ENCODE measurements at places on chromosomes 7 and 10. TPM values are rescaled to one million over a fixed set of nuclear protein-coding genes. Genes with fewer than 3 reads are reported as not detected.
A peak's percentile ranks its signal among the peaks of the same experiment; 100 is the strongest.

DNA sequence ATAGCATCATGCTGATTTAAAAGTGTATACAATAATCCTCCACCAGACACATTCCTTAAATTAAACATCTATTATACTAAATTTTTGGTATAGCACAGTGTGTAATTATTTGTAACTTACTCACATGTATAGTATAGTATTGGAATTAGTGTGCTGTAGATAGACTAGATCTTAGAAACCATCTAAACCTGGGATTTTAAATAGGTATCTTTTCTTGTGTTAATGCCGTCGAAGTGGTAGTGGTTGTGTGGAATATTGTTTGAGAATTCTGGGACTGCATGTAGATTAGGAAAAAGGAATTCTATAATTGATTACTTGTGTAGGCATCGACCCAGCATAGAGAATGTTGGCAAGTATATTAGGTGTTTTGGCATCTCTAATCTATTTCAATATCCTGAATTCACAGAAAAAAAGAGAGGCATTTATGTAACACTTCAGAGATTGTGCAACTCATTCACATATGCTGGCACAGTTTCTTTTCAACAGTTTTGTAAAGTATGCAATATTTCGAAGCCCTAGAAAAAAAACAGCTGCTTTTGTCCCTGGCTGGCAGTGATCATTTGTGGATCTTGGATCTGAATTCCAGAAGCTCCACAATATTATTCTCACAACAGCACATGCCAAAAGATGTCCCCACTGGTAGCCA, 145.5 kb upstream of the AGR3 start:
- no peak for DNase-seq

HYAL4 gene
- 0.05 TPM for polyA plus RNA-seq

DNA sequence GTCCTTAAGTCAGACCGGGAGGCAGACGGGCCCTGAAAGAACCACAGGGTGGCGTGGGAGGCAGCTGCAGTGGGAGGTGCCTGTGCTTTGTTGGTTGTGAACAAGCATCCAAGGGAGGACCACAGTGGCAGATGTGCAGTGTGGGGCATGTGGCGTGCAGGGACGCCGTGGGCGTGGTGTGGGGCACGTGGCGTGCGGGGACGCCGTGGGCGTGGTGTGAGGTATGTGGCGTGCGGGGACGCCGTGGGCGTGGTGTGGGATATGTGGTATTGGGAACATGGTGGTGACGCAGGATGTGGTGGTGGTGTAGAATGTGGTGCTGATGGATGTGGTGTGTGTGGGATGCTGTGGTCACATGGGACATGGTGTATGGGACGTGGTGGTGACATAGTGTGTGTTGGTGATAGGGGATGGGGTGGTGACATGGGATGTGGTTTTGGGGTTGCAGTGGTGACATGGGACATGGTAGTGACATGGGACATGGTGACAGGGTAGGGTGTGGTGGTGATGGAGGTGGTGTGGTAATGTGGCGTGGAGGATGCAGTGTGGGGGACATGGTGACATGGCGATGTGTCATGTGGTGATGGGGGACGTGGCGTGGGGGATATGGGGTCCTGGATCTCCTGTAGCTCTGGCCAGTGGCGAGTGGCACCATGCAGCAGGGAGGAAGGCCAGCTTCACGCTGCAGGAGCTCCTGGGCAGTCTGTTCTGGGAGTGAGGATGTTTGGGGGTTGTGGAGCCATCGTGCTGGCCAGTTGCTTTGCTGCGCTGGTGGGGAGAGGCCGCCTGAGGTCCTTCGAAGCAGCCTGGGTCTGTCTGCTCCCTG, 78.8 kb downstream of the INPP5A start:
- DNase-seq = no peak

HIF1AN gene
- 36.9 TPM for polyA plus RNA-seq

DNA sequence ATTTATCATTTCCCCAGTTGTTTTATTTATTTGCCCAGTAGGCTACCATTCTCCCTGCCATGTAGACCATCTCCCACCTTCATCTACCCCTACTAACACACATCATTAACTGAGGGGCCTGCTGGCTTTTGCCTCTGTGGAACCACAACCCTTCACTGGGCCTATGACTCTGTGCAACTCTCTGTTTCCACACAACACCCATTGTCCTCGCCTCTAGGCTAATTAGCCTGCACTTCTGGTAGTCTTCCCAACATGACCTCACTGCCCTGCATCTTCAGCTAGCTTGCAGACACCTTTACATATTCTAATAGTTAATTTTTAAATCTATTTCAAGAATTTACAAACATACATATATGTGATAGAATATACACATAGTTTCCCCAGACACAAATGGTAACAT, 7.5 kb downstream of the ANKIB1 start:
- DNase-seq = no peak

DNA sequence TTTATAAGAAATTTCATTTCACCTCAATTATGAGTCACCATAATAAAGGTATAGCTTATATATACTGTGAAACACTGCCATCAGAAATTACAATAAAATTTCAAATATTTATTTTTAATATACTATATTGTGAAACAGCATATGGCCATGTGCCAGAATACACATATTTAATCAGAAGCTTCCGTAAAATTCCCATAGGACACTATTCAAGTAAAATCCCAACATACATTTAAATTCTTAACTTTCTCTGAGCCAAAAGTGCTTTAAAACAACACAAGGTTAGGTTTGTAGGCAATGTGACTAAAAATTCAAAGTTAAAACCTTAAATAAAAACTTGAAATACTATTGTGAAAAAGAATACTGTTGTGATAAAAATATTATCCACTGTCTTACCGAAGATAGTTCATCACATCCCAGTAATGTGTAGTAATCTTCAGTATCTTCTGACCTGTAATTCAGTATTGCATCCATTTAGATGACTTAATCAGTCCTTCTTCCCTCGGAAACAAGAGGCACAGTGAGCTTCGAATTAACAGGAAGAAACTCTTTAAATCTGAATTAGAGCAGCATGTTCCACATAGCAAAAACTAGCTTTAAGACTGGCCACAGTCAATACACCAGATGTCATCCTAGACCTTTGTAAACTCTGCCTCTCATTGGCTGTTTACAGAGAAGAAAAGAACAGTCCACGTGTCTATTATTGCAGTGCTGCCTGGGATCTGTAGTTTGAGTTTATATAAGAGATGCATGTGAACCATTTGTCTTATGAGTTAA, at the start of gene DNAJC12:
Gene DNAJC12 (minus strand): TSS at position 648 of the 774 bp plus-strand sequence. CDS start 177 bp downstream, at position 471.
- peak; percentile 72 for DNase-seq

DNA sequence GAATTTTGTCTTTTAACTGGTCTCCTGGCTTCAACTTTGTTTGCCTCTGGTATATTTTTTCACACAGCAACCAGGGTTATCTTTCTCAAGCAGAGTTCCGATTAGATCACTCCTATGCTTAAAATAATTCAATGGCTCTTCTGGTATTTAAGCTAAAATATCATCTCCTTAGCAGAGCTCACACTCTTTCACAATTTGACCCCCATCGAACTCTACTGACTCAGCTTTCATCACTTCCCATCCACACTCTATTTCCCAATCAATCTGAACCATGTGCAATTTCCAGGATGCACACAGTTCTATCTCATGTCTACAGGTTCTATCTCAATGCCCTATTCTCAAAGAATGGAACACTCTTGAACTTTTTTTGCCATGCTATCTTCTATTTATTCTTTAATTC, 809.5 kb downstream of the GRID1 start:
- DNase-seq = no peak

CPA4 gene
- polyA plus RNA-seq = 2.2 TPM

- no peak for DNase-seq
These were observed 72.6 kb upstream of the OPALIN start for GRCh38 chr10:96431211-96431970.

DNA sequence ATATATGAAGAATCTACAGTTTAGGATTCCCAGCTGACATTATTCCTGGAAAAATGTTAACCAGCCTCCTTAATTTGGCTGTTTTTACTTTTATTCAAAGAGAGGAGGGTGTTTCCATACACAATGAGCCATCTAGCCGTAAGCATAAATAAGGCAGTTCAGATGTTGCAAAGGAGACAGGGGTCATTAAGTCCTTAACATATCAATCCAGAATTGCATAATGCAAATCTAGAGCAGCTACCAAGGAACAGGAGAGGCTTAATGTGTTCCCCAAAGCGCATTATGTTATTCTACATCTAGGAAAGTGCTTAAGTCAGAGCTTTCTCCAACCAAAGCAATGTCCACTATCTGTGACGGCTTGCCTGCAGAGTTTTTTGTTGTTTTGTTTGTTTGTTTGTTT, 32.4 kb upstream of the TCF7L2 start:
- no peak for DNase-seq

CYP3A4 gene
- 0.22 TPM for polyA plus RNA-seq

DNA sequence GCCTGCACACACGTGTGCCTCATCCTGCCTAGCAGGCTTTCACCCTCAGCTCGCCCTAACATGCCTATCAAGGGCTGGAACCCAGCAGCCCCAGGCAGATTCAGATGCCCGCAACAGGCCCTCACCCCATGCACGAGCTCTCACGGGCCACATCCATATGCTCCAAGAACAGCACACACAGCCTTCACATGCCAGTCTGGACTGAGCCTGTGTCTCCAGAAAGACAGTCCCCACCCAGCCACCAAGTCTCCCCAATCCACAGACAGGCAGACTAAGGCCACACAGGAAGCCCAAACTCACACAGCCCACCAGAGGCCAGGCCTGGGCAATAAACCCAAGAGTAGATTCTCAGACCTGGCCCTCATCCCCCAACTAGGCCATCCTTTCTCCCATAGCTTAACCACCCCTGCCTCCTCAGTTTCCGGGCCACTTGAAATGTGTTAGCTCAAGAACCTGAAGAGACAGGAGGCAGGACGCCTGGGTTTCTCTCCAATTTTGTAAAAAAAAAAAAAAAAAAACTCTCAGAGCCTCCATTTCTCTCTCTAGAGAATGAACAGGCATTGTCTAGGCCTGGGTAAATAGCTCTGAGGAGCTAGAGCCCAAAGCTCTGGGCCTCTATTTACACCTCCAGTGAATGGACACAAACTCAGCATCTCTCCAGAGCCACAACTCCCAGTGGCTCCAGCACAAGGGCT, 6.8 kb downstream of the LDB1 start:
- DNase-seq = no peak

GRCh38 chr7:137017221-137017620, 148.8 kb downstream of the CHRM2 start:
- no peak for DNase-seq

DNA sequence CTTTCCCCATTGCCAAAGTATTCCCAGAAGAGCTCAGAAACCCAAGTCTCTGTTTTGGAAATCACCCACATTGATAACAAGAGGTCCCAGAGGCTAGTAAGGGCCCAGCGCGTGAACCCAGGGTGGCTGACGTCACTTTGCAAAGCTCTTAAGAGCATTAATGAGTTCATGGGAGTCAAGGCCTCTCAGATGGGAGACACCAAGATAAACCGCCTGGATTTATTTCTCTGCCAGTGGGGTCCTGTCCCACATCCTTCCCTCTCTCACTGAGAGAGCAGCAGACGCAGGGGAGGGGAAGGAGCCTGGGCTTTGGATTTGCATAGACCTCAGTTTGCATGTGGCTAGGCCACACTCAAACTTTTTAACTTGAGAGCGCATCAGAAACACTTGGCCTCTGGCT, 184.8 kb upstream of the PDE1C start:
- DNase-seq = no peak

NODAL gene
- 0.46 TPM for polyA plus RNA-seq

DNA sequence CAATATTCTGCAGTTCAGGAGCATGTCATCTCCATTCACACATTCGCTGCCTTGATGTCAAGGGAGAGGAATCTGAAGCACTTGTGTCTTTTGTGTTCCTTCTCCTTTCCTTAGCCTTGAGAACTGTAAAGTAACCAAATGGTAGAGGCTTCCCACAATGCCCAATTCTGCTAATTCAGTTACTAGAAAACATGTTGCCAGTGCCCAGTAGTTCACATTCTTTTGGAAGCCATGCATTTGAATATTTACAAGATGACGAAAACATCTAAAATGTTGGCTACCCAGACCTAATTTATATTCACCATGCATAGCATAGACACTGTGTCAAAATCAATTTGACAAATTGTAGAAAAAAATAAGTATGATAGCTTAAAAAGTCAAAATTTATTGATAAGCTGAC, 852.7 kb upstream of the PHF14 start:
- DNase-seq = no peak

GRCh38 chr10:125016611-125017202, 74.8 kb downstream of the ZRANB1 start:
- peak; percentile 49 for DNase-seq

DNA sequence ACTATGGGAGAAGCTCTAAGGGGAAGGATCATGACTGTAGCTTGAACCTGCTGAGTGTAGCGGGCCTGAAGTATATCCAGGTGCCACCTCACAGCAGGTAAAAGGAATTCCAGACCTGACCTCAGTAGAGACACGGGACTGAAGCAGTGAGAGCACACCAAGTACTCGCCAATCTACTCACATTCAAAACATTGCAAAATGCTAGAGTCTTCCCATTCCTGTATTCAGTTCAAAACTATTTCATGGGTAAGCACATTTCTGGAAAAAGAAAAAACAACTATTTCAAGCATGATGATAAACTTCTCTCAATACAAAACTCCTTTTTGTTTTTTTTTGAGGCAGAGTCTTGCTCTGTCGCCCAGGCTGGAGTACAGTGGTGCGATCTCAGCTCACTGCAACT, 121.9 kb upstream of the AUTS2 start:
- DNase-seq = no peak

DNA sequence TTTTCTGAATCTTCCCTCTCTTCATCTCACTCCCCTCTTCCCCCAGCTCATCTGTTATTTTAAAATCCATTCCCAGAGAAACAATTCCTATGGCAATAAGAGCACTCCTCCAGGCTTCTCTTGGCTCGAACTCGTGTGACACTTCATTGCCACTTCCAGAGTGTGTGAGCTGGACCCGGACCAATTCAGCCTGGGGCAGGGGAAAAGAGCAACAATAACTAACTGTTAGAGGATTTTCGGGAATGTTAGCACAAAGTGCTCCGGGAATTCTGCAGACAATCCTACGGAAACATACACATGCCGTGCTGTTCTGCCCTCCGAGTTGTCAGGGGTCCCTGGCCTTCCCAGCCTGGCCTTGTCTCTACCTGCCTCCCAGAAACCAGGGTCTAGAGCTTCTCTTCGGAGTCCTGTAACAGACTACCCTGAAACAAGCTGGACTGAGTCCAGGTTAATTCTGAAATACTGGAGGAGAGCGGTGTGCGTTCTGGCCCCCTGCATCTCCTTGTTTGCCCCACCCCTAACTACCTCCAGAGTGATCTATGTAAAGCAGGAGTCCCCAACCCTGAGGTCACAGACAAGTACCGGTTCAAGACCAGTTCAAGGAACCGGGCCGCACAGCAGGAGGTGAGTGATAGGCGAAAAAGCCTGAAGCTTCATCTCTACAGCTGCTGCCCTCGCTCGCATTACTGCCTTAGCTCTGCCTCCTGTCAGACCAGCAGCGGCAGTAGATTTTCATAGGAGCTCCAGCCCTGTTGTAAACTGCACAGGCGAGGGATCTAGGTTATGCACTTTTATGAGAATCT, 11.3 kb downstream of the COL26A1 start:
- no peak for DNase-seq

- no peak for DNase-seq
These were observed 102.7 kb downstream of the ZNF248 start for GRCh38 chr10:37754538-37755323.

GRCh38 chr7:69692611-69693010, 94.3 kb downstream of the AUTS2 start:
- DNase-seq = no peak

GRCh38 chr7:330511-331230, 40.7 kb downstream of the FOXL3 start:
- DNase-seq = no peak
